Right lobe of liver (tissue), 6 donors: ENCODE measurements at places on chromosomes 11 and 22. TPM values are rescaled to one million over a fixed set of nuclear protein-coding genes. Genes with fewer than 3 reads are reported as not detected.

GRCh38 chr11:33373636-33374035 lies 116.5 kb downstream of the HIPK3 start:
- no peaks in the 10 kb centered on the region for H3K27me3 ChIP-seq
- no peaks in the 10 kb centered on the region for H3K4me1 ChIP-seq
- H3K4me3 ChIP-seq: no peak overlapping the region
- H3K36me3 ChIP-seq: no peaks in the 10 kb centered on the region
- no peak for DNase-seq
- no peak overlapping the region for H3K27ac ChIP-seq

GRCh38 chr11:133443206-133443747 lies 89.0 kb downstream of the OPCML start:
- no peaks in the 10 kb centered on the region for H3K4me1 ChIP-seq
- no peaks in the 10 kb centered on the region for H3K27me3 ChIP-seq
- no peak overlapping the region for H3K4me3 ChIP-seq
- no peaks in the 10 kb centered on the region for H3K36me3 ChIP-seq

- no peak overlapping the region for H3K4me3 ChIP-seq
- no peak overlapping the region for H3K27ac ChIP-seq
- peak; percentile 39 for DNase-seq
- H3K4me1 ChIP-seq: no peaks in the 10 kb centered on the region
- no peaks in the 10 kb centered on the region for H3K27me3 ChIP-seq
These were observed 38.0 kb upstream of the CSNK1E start for GRCh38 chr22:38355275-38355674.

DNA sequence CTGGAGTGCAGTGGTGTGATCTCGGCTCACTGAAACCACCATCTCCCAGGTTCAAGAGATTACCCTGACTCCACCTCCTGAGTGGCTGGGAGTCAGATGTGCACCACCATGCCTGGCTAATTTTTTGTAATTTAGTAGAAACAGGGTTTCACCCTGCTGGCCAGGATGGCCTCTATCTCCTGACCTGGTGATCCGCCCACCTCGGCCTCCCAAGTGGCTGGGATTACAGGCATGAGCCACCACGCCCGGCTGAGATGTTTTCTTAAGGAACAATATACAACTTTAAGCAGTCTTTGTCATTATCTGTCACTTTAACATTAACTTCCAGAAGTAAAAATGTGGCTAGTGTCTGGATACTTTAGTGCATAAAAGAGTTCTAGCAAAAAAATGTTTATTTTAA lies 272.6 kb upstream of the FAT3 start:
- no peak for DNase-seq
- H3K4me3 ChIP-seq: no peak overlapping the region
- no peaks in the 10 kb centered on the region for H3K4me1 ChIP-seq

DNA sequence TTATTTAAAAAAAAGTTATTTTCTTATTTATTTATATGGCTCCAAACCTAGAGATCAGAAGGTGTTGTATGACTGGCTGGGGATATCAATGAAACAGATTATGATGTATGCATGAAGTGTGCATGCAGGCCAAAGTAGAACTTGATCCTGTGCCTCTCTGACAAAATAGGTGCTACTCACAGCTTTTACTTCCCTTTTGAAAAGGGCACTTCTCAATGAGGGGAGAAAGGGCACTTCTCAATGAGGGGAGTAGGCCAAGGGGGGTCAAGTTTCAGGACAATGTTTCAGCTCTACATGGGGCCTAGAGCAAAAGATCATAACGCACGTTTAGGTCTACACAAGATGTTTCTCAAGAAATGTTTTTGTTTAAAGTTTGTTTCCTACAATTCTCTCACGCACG lies 397.5 kb downstream of the ETS1 start:
- H3K27me3 ChIP-seq: no peaks in the 10 kb centered on the region
- no peak overlapping the region for H3K27ac ChIP-seq
- H3K36me3 ChIP-seq: no peaks in the 10 kb centered on the region
- no peak overlapping the region for H3K4me3 ChIP-seq
- no peaks in the 10 kb centered on the region for H3K4me1 ChIP-seq
- DNase-seq: no peak

GRCh38 chr11:76624500-76625379 lies 45.8 kb downstream of the LRRC32 start:
- H3K4me1 ChIP-seq: no peaks in the 10 kb centered on the region
- no peak overlapping the region for H3K27ac ChIP-seq
- DNase-seq: no peak
- H3K4me3 ChIP-seq: no peak overlapping the region

DNA sequence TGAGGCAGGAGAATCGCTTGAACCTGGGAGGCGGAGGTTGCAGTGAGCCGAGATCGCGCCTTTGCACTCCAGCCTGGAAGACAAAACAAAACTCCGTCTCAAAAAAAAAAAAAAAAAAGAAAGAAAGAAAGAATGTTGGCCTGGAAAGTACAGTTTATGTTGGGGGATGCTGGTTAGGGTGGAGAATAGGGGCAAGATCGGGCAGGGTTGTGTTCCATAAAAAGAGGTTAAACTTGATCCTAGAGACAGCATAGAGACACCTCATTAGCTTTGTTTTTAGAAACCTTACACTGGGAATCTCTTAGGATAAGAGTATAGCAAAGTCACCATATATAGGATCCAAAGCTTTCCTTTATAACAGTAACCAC lies 1.9 kb upstream of the FTH1 start:
- no peaks in the 10 kb centered on the region for H3K27me3 ChIP-seq
- H3K36me3 ChIP-seq: peaks cover 9% of the 10 kb centered on the region
- H3K4me3 ChIP-seq: no peak overlapping the region
- H3K27ac ChIP-seq: peak overlapping the region; percentile 94
- peaks cover 58% of the 10 kb centered on the region for H3K4me1 ChIP-seq
- no peak for DNase-seq

DNA sequence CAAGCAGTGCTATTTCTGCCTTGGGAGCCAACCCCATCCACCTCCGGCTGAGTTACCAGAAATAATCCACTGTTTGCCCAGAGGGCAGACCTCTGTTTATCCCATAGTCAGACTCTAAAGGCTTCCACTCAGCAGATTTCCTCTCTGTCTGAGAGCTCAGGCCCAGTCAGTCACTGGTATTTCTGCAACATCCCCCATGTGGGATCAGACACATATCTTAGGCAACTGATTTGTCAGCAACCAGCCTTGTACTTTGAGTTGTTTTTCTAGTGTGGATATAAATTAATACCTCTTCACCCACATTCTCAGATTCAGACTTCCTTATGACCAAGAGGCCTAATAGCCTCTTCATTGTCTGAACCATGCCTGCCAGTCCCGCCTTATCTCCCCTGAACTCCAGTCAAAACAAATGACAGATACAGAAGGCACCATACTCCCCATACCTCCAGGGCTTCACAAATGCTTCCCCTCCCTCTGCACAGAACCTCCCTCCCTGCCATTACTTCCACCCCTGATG lies 193.6 kb downstream of the FAM76B start:
- no peak for DNase-seq
- H3K36me3 ChIP-seq: no peaks in the 10 kb centered on the region
- no peaks in the 10 kb centered on the region for H3K27me3 ChIP-seq
- no peak overlapping the region for H3K27ac ChIP-seq
- H3K4me3 ChIP-seq: no peak overlapping the region
- H3K4me1 ChIP-seq: no peaks in the 10 kb centered on the region

DNA sequence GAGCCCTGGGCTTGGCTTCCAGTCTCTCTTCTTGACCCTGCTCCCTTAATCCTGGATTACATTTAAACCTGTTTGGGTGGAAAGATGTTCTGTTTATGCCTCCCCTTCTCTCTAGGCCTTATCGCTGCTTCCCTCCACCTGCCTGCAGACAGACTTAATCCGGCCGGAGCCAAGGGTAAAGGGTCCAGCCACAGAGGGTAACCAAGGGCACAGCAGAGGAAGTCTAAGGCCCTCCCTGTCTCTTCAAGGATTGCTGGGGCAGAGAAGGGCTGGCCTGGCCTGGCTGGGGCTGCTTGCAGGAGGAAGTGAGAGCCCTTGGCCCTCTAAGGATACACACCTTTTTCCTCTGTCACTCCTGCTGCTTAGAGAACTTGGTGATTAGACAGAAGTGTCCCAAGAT lies 2.1 kb downstream of the GAL3ST3 start:
- DNase-seq: no peak
- H3K36me3 ChIP-seq: no peaks in the 10 kb centered on the region
- H3K27ac ChIP-seq: no peak overlapping the region
- H3K4me3 ChIP-seq: no peak overlapping the region
- peaks cover 10% of the 10 kb centered on the region for H3K4me1 ChIP-seq
- H3K27me3 ChIP-seq: no peaks in the 10 kb centered on the region

- H3K4me1 ChIP-seq: no peaks in the 10 kb centered on the region
- H3K36me3 ChIP-seq: no peaks in the 10 kb centered on the region
- no peak overlapping the region for H3K27ac ChIP-seq
- no peak for DNase-seq
- no peak overlapping the region for H3K4me3 ChIP-seq
These were observed 4.8 kb downstream of the SELENOM start for GRCh38 chr22:31102441-31103081.

- H3K27ac ChIP-seq: no peak overlapping the region
- no peak overlapping the region for H3K4me3 ChIP-seq
- H3K4me1 ChIP-seq: no peaks in the 10 kb centered on the region
These were observed 136.5 kb downstream of the ATG16L2 start for GRCh38 chr11:72950685-72951084.

DNA sequence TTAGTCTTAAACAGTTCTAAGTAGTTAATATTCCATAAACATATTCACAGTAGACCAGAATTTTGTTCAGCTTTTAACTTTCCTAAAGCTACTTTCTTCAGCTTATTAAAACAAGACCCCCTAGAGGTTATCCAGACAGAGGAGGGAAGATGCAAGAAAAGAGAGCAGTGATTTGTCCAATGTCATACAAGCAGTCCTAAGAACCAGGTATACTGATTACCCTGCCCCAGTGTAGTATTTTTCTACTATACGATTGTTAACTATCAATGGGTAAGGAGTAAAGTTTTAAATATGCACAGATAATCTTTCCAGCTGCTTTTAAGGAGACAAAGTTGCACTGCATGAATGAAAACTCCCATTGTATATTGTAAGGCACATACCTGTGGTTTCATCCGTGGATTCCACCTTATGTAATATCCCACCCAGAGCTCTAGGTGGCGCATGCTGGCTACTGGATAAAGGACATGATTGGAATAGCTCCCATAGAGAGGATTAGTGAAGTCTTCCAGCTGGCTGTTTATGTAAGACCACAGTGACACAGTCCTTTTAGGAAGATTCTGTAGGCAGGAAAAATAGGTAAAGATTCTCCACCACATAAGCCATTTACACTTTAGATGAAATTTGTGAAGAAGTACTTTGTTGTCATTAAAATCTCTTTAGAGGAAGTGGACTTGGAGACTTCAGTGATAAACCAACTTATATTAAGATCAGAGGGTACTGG lies 45.6 kb downstream of the CEP57 start:
- peaks cover 21% of the 10 kb centered on the region for H3K36me3 ChIP-seq
- H3K27me3 ChIP-seq: no peaks in the 10 kb centered on the region
- no peaks in the 10 kb centered on the region for H3K4me1 ChIP-seq

DNA sequence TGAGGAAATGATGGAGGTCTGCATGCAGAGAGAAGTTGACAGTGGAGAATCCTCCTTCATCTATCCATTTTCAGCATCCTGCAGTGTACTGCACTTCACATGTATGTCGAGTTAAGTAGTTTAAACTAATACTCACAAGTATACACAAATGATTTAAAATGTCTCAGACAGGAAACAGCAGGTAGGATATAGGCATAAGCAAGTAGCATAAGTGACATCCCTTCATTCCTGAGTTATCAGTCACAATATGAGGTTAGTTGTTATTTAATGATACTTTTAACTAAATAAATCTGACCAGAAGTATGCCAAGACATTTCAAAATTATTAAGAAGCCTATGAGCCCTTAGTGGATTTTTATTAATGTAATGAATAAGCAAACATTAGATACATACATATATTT lies 37.4 kb downstream of the MTMR2 start:
- H3K4me3 ChIP-seq: no peak overlapping the region
- no peaks in the 10 kb centered on the region for H3K27me3 ChIP-seq

DNA sequence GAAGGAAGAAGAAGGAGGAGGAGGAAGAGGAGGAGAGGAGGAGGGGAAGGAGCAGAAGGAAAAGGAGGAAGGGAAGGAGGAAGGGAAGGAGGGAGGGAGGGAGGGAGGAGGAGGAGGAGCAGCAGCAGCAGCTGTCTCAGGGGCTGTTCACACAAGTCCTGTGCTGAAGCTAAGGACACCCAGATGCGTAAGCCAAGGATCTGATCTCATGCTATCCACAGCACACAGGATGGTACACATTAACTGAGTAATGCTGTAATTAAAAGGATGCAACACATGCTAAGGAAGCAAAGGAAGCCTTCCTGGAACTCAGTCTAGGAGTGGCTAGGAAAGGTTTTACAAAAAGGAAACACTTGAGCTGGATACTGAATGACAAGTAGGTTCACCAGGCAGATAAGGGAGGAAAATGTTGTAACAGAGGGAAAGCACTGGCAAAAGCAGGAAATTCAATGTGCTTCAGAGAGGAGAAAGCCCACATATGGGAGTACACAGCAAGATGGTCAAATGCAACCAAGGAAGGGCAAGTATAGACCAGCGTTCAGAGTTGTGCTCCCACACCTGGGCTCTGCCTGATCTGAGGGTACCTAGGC lies 32.0 kb downstream of the TRIM66 start:
- no peak overlapping the region for H3K4me3 ChIP-seq
- H3K27me3 ChIP-seq: no peaks in the 10 kb centered on the region
- no peaks in the 10 kb centered on the region for H3K36me3 ChIP-seq
- no peak overlapping the region for H3K27ac ChIP-seq

DNA sequence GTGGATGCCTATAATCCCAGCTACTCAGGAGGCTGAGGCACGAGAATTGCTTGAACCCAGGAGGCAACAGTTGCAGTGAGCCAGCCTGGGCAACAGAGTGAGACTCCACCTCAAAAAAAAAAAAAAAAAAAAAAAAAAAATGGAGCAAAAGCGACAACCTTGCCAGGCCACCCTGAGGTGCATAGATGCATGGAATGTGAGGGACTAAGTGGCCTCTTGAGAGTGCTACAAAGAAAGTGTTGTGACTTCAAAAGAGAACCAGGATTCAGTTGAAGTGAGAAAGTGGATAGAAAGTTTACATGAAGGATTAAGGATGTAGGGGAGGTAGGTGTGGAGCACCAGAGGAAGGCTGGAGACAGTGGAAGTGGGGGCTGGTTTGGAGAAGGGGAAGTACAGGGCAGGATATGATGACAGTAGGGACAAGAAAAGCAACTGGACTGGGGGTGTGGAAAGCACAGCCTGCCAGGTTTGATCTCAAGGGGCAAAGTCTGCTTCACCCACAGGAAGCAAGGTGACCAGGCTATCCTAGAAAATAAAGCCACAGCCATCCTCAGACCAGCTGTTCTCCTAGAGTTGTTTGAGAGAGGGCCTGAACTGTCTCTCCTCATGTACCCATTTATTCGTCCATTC lies 36.0 kb upstream of the OLFML1 start:
- H3K27me3 ChIP-seq: no peaks in the 10 kb centered on the region
- peak; percentile 33 for DNase-seq
- no peak overlapping the region for H3K4me3 ChIP-seq
- no peaks in the 10 kb centered on the region for H3K4me1 ChIP-seq
- H3K27ac ChIP-seq: no peak overlapping the region

Gene KMT2A
- 24.9 TPM for total RNA-seq

Gene HSPB2
- not detected for total RNA-seq

Gene CST6
- total RNA-seq: not detected

Gene ADM2
- 19.2 TPM for total RNA-seq

Gene SMIM35
- not detected for total RNA-seq

Gene C11orf65
- total RNA-seq: 0.51 TPM

Gene OR51I1
- not detected for total RNA-seq

Gene RCN1
- 36.9 TPM for total RNA-seq

Gene RFPL3
- not detected for total RNA-seq

Gene ANAPC15
- total RNA-seq: 14.0 TPM

Gene CABP4
- 1.7 TPM for total RNA-seq
